ENCODE measurements at places on chromosomes 5 and 9.

GRCh38 chr9:16732546-16732945 is 137.9 kb downstream of the BNC2 start:
- no peak overlapping the region for H3K27ac ChIP-seq
- no peaks in the 10 kb centered on the region for H3K36me3 ChIP-seq
- DNase-seq = no peak
- H3K4me3 ChIP-seq = no peak overlapping the region
- no peaks in the 10 kb centered on the region for H3K27me3 ChIP-seq

DNA sequence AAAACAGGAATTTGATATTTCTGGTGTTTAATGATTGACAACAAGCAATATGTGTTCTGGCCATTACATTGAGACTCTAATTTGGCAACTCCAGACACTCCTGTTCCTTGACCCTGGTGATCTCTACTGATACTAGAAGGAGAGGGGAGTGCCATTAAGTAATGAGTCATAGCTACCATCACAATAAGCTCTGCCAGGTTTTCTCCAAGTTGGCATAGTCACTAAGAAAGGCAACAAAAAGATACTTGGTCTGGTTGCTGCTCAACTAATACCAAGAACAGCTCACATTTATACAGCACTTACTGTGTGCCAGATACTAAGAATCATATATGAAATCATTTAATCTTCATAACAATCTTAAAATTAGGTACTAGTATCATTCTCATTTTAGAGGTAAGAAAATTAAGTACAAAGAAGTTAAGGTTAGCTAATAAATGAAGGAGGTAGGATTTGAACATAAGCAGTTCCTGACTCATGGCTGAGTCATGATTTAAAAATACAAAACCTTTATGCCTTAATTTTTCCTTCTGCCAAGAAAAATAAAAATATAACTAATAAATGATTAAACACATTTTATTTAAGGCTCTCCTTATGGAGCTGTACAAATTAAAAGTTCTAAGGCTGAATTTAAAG is 19.9 kb upstream of the PRXL2C start:
- DNase-seq = peak; percentile 71
- H3K27me3 ChIP-seq = no peaks in the 10 kb centered on the region
- peaks cover 18% of the 10 kb centered on the region for H3K4me1 ChIP-seq
- H3K27ac ChIP-seq = peak overlapping the region; percentile 78
- H3K36me3 ChIP-seq = no peaks in the 10 kb centered on the region

DNA sequence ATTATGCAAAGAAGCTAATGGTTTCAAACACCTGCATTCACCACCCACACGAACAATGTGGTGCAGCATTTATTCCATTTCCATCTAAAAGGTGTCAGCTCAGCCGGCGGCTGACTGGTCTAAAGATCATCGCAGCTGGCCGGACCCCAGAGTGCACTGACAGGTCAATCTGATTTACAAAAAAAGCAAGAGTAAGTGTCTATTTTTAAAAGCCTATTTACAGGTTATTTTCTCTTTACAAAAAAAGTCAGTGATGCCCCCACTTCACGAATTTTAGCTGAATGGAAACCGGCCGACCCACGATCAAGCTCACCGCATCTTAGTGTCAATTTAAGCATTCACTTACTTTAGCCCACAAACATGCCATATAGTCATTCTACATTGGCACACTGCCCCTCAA is 58.3 kb downstream of the SEMA4D start:
- no peak overlapping the region for H3K27ac ChIP-seq
- DNase-seq = no peak
- H3K4me3 ChIP-seq = no peak overlapping the region
- peaks cover 13% of the 10 kb centered on the region for H3K4me1 ChIP-seq
- H3K27me3 ChIP-seq = no peaks in the 10 kb centered on the region

DNA sequence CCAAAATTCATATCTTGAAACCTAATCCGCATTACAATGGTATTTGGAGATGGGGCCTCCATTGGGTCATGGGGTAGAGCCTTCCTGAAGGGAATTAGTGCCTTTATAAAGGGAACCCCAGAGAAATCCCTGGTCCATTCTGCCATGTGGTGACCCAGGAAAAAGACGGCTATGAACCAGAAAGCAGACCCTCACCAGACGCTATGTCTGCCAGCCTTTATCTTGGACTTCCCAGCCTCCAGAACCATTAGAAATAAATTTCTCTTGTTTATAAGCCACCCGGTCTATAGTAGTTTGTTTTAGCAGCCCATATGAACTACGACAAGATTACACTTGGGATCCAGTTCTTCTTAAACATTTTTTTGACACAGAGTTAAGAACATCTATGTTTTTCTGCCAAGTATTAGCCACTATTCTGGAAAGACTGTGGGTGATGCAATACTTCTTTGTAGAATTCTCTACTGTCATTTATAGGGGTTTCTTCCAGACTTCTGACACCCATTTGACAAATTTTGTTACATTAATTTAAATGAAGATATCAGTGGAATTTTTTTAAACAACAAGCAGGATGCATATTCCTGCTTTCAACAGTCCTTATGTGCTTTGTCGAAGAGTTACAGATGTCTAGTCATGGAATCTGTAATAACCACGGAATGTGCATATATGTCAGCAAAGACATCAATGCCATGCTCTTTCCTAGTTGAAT is 572.4 kb downstream of the NR2F1-AS1 start:
- no peak for DNase-seq
- H3K27me3 ChIP-seq = no peaks in the 10 kb centered on the region
- no peaks in the 10 kb centered on the region for H3K4me1 ChIP-seq
- H3K36me3 ChIP-seq = no peaks in the 10 kb centered on the region
- H3K4me3 ChIP-seq = no peak overlapping the region
- no peak overlapping the region for H3K27ac ChIP-seq

- no peaks in the 10 kb centered on the region for H3K4me1 ChIP-seq
- H3K27ac ChIP-seq = no peak overlapping the region
- no peaks in the 10 kb centered on the region for H3K27me3 ChIP-seq
- no peak overlapping the region for H3K4me3 ChIP-seq
- no peak for DNase-seq
These were observed 67.8 kb downstream of the ZNF354C start for GRCh38 chr5:179128041-179128365.

GRCh38 chr5:73442996-73443627 is 5.5 kb downstream of the FOXD1 start:
- H3K4me1 ChIP-seq = peaks cover 19% of the 10 kb centered on the region
- H3K4me3 ChIP-seq = no peak overlapping the region
- DNase-seq = no peak
- no peaks in the 10 kb centered on the region for H3K27me3 ChIP-seq

- DNase-seq = peak; percentile 98
- H3K4me1 ChIP-seq = peaks cover 62% of the 10 kb centered on the region
- peak overlapping the region; percentile 24 for H3K4me3 ChIP-seq
- peak overlapping the region; percentile 93 for H3K27ac ChIP-seq
These were observed 58.9 kb downstream of the DAP start for GRCh38 chr5:10702040-10702629.

DNA sequence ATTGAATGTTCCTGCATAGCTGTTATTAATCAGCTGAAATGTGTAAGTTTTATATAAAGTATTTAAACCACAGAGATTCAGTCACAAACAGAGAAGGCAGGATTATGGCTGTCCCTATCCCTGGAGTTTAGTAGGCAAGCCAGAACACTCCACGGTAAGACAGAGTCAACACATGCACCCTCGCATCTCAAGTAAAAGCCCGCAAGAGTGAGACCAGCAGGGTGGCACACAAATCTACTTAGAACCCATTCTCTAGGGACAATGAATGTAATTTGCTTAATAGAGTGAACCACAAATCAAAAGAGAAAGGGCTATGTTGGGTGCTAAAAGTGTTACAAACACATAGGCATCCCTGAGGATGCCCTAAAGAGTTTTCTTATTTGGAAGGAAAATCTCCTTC is 35.1 kb downstream of the LPAR1 start:
- peaks cover 78% of the 10 kb centered on the region for H3K36me3 ChIP-seq
- no peak overlapping the region for H3K4me3 ChIP-seq
- no peaks in the 10 kb centered on the region for H3K27me3 ChIP-seq

GRCh38 chr5:82982846-82983245 is 94.3 kb downstream of the TMEM167A start:
- no peaks in the 10 kb centered on the region for H3K27me3 ChIP-seq
- no peaks in the 10 kb centered on the region for H3K36me3 ChIP-seq
- DNase-seq = no peak
- no peak overlapping the region for H3K4me3 ChIP-seq
- no peak overlapping the region for H3K27ac ChIP-seq

DNA sequence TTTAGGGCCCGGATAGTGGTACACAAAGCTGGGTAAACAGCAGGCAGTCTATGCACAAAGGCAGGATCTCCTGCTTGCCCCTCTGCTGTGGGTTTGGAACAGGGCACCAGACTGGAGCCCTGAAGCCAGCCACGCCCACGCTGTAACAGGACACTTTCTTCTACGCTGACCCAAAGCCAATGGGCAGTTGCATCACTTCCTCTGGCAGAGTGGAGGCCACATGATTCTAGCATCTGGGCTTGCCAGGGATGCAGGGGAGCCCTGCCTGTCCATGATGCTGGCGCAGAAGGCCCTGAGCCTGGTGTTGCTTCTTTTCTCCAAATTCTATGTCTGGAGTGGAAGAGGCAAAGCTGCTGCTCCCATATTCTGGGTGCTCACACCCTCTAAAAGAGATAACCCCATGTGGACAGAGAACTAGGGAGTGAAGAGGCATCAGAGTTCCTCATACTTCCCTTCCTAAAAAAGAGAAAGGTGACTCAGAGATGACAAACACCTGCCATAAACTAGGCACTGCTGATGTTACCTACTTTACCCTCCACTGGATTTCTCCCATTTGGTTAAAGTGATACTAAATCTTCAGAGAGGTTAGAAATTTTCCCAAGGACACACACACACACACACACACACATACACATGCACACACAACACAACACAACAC is 260.3 kb upstream of the KLF4 start:
- peak overlapping the region; percentile 99 for H3K27ac ChIP-seq
- peak; percentile 84 for DNase-seq
- H3K27me3 ChIP-seq = no peaks in the 10 kb centered on the region
- H3K4me1 ChIP-seq = peaks cover 45% of the 10 kb centered on the region
- no peaks in the 10 kb centered on the region for H3K36me3 ChIP-seq

DNA sequence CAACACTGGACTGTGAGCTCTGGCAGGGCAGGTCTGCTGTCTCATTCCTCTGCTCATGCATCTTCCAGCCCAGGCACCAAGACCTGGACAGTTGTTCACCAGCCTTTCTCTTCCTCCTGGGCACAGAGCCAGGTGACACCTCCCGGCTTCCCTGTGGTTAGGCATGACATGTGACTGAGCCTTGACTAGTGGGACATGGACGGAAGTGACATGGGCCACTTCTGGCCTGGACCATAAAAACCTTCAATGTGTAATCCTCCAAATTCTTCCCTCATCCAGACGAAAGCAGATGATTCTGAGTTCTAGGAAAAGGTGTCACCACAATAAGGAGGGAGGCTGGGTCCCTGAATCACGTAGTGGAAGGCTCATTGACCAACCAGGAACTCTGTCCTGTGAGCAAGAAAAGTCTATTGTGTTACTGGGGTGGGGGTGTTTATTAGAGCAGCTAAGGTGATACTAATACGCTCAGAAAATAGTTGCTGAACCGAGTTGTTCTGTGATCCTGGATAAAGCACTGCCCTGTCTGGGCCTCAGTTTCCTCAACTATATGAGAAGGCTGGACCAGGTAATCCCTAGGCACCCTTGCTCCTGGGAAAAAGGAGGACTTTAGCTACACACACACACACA is 26.6 kb upstream of the CRB2 start:
- DNase-seq = peak; percentile 63
- no peak overlapping the region for H3K27ac ChIP-seq
- H3K36me3 ChIP-seq = no peaks in the 10 kb centered on the region
- no peaks in the 10 kb centered on the region for H3K27me3 ChIP-seq

- DNase-seq = no peak
- H3K4me3 ChIP-seq = no peak overlapping the region
- H3K4me1 ChIP-seq = no peaks in the 10 kb centered on the region
- H3K27me3 ChIP-seq = no peaks in the 10 kb centered on the region
- no peaks in the 10 kb centered on the region for H3K36me3 ChIP-seq
These were observed 100.9 kb downstream of the GNA14 start for GRCh38 chr9:77547106-77547730.

GRCh38 chr5:59673438-59674058 is 220.0 kb downstream of the PDE4D start:
- no peak overlapping the region for H3K4me3 ChIP-seq
- peak; percentile 70 for DNase-seq
- peak overlapping the region; percentile 38 for H3K27ac ChIP-seq
- peaks cover 22% of the 10 kb centered on the region for H3K4me1 ChIP-seq

Data from PC-3 (cell line).